ENCODE measurements at places on chromosomes 2 and 18.

DNA sequence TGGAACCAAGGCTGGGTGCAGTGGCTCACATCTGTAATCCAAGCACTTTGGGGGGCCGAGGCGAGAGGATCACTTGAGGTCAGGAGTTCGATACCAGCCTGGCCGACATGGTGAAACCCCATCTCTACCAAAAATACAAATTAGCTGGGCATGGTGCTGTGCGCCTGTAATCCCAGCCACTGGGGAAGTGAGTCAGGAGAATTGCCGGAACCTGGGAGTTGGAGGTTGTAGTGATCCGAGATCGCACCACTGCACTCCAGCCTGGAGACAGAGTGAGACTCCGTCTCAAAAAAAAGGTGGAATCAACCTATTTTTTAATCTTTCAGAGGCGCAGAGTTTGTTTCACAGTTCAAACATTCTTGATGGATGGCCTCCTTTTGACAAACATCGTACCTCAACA, 24.5 kb upstream of the ATP8B1 start:
- no peak for DNase-seq

DNA sequence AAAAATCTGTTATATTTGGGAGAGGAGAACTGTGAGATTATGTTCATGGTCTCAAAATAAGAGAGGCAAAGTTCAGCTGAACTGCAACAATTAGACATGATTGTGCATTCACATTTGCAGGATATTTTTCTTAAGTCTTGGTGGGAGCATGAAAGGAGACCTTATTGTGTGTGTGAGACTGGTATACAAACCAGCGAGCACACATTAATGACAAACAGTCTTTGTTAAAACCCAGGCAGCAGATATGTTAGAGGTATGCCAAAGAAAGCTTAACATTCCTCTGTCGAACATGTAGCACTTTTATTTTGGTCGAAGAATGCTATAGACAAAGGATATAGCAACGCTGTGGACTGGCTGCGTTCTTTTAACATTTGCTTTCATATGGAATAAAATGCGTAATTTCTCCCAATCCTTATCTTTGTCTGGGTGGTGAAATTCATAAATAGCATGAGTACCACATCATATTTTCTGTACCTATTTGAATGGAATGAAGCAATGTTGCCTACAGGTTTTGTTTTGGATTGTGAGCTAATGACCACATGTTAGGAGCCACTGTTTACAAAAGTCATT, 88.4 kb downstream of the ICOS start:
- DNase-seq: no peak

- no peak for DNase-seq
These were observed 756 bp upstream of the NAGK start for GRCh38 chr2:71067567-71068217.

GRCh38 chr2:197237291-197238042, 73.1 kb downstream of the ANKRD44 start:
- DNase-seq: no peak

- DNase-seq: no peak
These were observed 68.1 kb downstream of the DNER start for GRCh38 chr2:229646186-229646723.

- DNase-seq: no peak
These were observed 206.9 kb downstream of the TNS1 start for GRCh38 chr2:217795706-217796465.

GRCh38 chr2:222977121-222977520, 74.9 kb upstream of the KCNE4 start:
- no peak for DNase-seq

DNA sequence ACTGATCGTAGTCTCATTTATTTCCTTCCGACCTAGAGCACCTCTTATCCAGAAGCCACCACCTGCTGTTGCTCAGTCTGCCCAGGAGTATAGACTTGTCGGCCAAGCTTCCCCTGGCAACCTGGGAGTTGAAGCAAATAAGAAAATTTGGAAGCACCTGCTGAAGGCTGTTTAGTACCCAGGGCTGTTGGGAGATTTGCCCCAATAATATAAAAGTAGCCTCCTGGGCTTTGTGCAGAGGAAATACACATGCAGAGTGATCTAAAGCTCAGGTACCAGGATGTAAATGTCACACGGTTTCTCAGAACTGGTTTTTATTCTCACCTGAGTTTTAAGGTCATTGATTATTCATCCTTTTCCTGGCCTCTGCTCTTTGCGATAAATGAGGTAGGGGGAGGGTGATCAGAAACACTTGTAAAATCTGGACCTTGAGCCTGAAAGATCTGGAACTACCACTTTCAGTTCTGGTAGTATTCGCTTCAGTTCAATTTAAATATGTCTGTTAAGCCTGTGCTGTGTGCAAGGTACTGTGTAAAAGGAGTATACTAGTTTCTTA, 789 bp upstream of the COX7A2L start:
- no peak for DNase-seq

DNA sequence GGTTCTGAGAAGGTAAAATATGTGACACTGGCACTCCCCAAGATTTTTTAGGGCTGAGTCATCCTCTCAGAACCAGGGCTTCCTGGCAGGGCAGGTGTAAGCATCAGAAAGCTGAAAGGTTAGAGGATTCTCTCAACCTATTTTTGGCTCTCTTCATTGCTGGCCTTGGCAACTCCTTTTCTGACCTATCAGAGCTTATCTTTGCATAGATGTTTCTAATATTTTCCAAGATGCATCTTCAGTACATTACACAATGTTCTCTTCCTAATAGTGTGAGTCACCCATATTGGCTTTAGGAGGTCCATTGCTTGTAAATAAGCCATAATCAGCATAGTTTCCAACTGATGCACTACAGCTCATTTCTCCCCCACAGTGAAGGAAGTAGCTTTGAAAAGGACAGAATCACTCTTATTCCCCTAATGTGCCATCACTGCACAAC, 2008.4 kb upstream of the PIK3C3 start:
- no peak for DNase-seq

- DNase-seq: no peak
These were observed 235.3 kb downstream of the DYM start for GRCh38 chr18:49225160-49225559.

GRCh38 chr18:396556-396955, 103.9 kb downstream of the COLEC12 start:
- no peak for DNase-seq

DNA sequence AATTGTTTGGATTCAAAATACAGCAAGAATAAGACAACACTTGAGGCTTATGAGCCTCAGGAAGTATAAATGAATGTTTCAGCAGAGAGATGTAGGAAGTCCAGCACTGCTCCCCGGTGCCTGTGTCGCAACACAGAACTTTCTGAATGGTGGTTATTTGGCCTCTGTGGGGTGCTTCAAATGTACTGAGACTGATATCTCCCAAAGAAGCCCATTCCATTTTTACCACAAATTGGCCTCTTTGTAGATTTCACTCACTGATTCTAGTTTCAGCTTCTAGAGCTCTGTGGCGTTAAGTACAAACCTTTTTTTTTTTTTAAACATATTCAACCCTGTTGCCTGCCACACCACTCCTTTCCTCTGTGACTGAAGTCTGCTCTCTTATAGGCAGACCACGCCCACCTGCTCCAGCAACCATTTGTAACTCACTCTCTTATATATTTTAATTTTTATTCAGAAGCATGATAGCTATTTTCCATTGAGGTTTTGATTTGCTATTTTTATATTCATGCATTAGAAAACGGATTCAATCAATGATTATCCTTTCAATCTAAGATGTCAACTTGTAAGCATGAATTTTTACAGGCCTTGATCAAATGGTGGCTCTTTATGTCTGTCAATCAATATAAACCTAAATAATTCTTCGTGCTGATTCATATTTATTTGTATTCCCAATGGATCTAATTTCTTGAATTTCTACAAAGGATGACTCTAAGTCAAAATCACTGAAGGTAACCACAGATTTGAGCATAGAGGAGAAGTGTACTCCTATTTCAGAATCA, 277.1 kb upstream of the CCDC68 start:
- DNase-seq: no peak

GRCh38 chr2:238031751-238032150, 29.1 kb upstream of the SCLY start:
- no peak for DNase-seq

GRCh38 chr2:48543895-48544294, 13.9 kb downstream of the STON1 start:
- no peak for DNase-seq

- DNase-seq: no peak
These were observed 529 bp upstream of the MTA3 start for GRCh38 chr2:42567806-42568400.

DNA sequence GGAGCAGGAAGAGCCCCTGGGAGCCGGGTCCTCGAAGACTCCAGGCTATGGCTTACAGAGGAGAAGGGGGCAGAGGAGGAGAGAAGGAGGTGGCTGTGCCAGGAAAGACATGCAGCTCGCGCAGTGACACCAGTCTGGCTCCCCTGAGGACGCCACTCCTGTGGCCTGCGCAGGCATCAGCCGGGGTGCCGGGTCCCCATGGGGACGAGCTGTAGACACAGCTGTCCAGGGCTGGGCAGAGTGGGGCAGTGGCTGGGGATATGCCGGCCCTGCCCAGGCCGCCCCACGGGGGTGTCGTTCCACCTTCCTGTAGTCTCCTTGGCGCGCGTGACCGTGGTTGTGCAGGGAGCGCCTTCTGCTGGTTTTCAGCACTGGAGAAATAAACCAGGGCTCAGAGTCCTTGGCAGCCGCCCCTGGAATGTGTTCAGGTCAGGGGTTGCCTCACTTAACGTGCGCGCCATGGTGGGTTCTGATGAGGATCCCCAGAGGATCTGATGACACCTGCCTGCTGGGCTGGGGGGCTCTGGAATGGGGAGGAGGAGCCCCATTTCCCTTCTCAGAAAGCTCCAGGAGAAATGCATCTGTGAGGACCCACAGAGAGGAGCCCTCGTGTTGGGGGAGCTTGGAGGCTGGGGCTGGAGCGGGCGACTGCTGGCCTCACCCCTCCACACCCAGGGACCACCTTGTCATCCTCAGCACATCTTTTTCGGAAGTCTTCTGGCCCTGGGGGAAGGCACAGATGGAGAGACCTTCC, 26.7 kb downstream of the RAMP1 start:
- no peak for DNase-seq

DNA sequence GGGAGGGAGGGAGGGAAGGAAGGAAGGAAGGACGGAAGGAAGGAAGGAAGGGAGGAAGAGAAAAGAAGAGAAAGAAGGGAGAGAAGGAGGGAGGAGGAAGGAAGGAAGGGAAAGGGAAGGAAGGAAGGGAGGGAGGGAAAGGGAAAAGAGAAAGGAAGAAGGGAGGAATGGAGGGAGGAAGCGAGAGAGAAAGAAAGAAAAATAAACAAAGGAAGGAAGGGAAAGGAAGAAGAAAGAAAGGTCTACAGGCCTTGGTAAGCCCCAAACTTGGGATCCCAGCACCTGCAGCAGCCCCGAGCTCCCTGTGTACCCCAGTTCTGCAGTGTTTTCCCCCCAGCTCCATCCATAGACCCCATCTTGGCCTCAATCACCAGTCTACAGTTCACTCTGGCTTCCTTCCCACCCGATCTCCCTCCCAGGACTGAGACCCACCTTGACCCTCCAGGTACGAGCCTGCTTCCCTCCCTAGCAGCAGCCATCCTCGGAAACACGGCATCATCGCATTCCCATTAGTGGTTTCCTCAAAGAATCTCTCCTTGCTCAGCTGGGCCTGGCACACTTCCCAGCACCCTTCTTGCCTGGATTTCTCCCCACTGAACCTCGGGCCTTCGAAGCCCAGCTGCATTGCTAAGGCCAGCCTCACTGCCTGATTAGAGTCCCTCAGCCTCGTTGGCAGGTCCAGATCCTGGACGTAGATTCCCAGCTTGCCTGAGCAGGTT, 46.1 kb upstream of the SH3BP4 start:
- DNase-seq: no peak

DNA sequence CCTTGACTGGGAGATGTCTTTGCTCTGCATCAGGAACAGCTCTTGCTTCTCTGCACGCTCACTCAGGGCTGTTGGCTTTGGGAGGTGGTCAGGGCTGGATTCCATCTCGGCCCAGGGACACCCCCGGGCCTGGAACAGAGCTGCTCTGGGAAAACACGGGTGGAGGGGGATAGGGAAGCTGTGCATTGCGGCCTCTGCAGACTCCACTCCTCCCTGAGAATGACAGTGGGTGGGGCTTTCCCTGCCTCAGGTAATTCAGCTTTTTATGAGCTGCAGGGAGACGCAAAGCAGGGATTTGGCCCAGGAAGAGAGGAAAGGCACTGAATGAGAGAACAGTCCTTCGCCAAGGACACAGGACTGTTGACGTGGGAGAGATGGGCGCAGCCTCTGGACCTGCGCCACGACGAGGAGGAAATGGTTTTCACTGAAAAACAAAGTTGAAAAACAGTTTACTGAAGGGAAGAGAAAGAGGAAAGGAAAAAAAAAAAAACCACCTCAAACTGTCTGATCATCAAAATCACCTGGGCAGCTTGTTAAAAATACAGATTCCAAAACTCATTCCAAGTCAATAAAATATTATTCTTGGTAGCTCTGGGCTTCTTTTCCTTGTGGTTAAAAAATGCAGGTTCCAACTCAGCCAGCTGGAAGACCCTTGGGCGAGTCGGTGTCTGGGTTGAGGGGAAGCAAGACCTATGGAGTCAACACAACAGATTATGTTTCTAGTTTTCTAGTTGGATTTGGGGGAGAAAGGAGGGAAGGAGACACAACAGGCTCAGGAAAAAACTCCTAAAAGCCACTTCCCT, 194.0 kb downstream of the ZFP36L2 start:
- DNase-seq: no peak

DNA sequence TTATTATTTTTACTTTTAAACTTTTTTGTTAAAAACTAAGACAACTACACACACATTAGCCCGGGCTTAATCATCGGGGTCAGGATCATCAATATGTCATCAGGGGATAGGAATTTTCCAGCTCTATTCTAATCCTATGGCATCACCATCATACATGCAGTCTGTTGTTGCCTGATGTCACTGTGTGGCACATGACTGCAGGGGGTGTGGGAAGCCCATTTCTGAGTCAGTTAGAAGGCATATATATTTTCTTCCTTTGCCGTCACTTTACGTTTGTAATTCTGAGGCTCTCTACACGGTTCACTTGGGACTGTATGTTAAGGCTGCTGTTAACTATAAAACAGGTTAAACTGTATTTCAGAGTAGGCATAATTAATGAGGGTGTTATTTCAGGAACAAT, 144.4 kb upstream of the ITGA6 start:
- no peak for DNase-seq

DNA sequence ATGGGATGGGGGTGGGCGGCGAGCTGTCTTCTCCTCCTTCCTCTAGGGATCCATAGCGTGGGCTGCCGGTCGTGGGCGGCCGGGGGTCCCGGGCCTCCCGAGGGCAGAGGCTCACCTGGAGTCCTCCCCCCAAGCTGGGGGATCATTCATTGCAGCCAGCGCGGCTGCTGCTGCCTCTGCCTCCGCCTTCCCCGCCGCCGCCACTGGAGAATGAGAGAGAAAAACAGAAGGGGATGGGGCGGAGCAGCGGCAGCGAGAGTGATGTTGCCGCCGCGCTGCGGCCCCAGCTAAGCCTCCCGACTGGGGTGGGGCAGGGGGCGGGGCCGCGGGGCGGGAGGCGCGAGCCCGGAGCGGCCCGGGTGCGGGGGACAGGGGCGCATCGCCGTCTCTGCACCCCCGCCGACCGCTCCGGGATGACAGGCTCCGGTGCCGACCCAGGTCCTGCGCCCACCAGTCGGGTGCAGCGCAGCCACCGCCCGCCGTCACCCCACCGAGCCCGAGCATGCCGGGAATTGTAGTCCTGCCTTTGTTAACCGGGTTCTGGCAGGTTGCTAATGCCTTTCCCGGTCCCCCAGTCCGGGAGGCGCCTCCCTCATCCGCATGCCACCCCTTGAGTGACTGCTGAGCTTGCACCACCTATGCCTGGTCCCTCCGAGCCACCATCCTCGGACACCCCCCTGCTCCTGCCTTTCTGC, at the start of gene KIF3C:
Gene KIF3C (minus strand): TSS at position 225 of the 695 bp plus-strand sequence. CDS start 580 bp downstream, outside the sequence.
- DNase-seq: peak; percentile 68

GRCh38 chr2:54909001-54909400, 141.2 kb downstream of the RTN4 start:
- no peak for DNase-seq

- no peak for DNase-seq
These were observed 74.2 kb downstream of the ZFP36L2 start for GRCh38 chr2:43152186-43152585.

Data from activated effector memory CD4-positive, alpha-beta T cell treated with Interleukin-2 at 50 U/mL for 16 hours (primary cell).